ENCODE measurements at places on chromosomes 12 and 14.

DNA sequence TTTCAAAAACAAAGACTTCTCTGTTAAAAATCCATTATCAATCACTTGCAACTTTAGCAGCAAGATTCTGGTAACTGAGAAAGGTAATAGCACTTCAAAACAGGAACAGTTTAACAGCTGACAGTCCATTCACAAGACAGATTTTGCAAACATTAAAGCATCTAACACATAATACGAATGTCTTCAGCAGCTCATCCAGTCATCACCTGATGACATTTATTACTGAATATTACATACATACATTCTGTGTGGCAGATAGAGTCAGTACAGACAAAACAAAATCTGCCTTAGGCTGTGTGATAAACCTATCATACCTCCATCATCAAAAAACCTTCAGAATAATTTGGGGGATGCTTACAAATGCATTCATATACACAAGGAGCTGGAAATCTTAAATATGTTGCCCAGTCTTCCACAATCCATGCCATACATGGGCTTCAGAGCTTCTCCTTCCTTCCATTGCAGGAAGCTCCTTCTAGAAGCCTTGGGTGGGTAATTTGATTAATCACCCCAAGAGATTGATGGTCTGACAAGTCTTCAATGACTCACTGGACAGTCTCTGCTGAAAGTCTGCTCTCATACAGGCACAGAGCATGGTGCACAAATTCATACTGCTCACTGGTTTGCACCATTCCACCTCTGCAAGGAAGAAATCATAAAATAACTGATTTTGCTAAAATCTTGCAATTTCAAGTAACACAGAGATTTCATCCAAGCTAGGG, 1.6 kb upstream of the PTPRB start:
- DNase-seq, result no peak

DNA sequence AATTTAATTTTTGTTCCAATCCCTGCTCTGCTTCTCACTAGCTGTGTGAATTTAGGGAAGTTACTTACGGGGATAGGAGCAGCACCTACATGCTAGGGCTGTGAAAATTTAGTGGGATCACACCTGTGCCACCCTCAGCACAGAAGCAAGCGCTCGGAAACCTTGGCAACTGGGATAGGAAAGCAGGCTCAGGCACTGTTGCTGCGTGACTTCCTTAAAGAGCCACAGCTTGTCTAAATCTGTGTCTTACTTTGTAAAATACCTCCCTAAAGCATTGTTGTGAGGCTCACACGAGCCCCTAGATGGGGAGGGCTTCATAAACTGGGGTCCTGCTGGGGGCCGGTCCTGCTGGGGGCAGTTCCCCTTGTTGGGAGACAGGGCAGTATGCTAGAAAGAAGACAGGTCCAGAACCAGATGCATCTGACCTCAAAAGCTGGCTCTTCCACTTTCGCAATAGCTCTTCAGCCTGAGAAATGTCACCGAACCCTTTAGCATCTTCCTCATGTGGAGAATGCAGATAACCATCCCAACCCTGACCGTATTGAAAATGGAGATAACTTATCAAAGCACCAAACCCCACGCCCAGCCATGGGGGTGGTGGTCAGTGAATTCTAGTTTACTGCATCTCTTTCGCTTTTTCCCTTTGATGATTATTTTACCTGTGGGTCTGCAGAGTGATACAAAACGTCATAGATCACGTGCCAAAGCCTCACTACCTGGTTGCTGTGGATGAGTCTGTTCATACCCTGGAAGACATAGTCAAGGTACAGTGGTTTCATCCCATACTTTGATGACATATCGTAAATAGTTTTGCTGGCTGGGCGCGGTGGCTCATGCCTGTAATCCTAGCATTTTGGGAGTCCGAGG, 54.1 kb downstream of the AK7 start:
- no peak for DNase-seq

GRCh38 chr14:49194067-49194466, 392.1 kb downstream of the RPS29 start:
- DNase-seq, result no peak

- DNase-seq, result no peak
Measured at GRCh38 chr12:104263580-104264358, 39.8 kb upstream of the EID3 start.

- DNase-seq, result no peak
Measured at GRCh38 chr12:84166812-84167211, 745.8 kb downstream of the SLC6A15 start.

- DNase-seq, result no peak
Measured at GRCh38 chr14:31243860-31244259, 36.3 kb upstream of the HECTD1 start.

GRCh38 chr12:117152793-117153775, 37.2 kb downstream of the FBXO21 start:
- no peak for DNase-seq

DNA sequence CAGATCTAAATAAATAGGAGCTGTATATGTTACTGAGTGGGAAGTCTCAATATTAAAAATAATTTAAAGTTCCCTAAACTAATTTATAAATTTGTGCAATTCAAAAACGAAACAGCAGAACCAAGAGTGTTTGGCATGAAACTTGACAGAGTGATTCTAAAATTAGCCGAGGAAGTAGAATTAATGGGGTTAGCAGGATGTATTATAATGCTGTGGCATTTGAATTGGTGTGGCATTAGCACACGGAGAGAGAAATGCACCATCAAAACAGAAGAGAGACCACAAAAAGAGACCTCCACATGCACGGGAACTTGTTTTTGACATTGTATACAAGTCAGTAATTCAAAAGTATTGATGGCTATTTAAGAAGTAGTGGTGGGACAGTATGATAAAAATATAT, 366.0 kb upstream of the RGS6 start:
- no peak for DNase-seq

GRCh38 chr12:95470300-95470699, 3.7 kb upstream of the METAP2 start:
- no peak for DNase-seq

- DNase-seq, result no peak
Measured at GRCh38 chr12:82673698-82674097, 13.0 kb upstream of the TMTC2 start.

DNA sequence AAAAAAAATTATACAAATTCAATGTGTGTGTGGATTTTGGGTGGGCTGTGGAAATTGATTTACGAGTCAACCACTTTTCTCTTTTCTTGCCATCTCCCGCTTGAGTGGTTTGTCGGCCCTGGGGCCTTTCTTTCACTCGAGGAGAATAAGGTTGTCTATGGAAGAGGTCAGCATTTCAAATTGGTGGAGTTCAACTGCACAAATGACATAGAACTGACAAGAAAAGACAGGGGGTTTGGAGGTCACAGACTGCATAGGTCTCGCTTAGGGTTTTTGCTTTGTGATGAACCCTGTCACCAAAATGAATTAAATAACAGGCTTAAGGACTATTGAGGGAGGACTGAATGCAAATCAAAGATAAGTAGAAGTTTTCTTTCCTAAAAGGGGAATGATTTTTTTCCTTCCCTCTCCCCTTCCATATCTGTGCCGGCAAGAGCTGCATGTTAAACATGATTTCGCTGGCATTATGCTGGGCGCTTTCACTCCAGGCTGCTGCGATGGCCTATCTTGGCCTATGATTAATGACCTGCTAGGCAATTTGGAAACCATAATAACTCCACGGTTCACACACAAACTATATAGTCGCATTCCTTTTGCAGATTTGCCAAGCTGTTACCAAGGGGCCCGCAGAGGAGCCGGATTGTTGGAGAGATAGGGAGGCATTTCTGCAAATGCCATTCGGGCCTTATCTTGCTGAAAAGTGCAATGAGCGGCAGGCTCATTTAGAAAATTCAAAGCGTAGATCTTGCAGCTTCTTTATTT, 20.7 kb downstream of the ASCL1 start:
- no peak for DNase-seq

GRCh38 chr12:93419388-93420034, 22.2 kb downstream of the UBE2N start:
- no peak for DNase-seq

- no peak for DNase-seq
Measured at GRCh38 chr12:30796313-30796780, 41.6 kb upstream of the CAPRIN2 start.

DNA sequence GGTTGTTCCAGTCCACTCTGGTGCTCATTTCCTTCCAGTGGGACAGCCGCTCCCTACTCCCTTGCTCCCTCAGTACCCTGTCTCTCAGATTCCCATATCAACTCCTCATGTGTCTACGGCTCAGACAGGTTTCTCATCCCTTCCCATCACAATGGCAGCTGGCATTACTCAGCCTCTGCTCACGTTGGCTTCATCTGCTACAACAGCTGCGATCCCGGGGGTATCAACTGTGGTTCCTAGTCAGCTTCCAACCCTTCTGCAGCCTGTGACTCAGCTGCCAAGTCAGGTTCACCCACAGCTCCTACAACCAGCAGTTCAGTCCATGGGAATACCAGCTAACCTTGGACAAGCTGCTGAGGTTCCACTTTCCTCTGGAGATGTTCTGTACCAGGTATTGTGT, 69.9 kb downstream of the RAD52 start:
- DNase-seq, result no peak

DNA sequence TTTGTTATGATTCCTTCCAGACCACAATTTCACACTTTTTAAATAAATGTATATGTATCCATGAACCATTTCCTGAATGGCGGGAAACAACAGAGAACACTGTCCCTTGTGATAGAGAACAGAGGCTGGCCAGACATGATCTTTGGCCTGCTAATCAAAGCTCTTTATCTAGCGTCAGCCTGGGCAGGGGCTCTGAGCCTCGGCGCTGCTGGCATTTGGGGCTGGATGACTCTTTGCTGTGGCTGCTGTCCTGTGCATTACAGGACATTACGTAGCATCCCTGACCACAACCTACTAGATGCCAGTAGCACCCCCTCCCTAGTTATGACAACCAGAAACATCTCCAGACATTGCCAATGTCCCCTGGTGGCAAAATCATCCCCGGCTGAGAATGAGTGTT, 77.7 kb downstream of the DNAH10 start:
- DNase-seq, result no peak

GRCh38 chr12:12224240-12224940, 42.5 kb downstream of the LRP6 start:
- DNase-seq, result no peak

DNA sequence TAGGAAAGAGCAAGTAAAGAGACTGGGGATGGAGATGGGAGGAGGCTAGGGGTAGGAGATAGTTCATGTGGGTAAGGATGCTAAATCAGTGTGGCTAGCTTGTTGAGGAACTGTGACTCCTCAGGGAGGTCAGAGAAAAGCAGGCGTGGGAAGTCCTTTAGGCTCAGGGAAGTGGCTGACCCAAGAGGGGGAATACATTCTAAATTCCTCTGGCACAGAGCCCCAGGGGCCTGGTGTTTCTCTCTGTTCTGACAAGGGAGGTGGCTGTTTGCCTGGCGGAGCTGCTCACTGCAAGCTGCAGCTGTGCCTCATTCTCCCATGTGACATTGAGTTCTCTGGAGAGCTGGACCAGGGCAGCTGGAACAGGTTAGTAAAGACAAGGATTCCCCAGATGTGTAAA, 152.2 kb upstream of the SLC38A2 start:
- no peak for DNase-seq

DNA sequence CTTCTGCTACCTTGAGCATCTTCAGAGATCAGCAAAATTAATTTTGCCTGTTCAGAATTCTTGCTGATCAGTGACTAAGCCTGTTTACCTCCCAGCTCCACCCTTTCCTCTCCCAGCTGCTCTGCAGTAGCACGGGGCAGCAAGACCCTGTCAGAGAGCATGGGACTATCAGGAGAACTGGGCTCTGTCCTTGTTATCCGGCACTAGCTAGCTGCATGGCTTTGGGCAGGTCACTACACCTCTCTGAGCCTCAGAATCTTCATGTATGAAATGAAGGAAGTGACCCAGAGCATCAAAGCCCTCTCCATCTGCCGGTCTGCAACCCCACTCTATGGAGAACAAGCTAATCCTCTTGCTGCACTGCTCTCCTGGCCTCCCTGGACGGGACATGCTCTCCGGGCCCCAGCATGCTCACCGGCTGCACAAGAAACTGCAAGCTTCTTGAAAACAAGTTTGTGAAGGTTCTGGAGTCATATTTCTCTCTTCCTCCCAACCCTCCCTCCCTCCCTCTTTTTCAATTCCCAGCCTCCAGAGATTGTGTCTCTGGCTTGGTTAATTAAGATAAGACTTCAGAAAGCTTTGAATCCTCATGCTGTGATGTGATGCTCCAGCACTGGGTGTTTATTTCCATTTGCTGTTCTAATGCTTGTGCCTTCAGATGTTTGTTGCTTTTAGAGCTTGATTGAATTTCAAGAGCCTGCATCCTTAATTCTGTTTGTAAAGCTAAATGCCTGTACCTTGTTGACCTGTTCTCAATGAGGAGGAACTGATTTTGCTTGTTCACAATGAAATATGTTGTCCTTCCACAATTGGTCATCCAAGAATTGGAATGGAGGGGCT, 101.1 kb downstream of the CRACR2A start:
- no peak for DNase-seq

- no peak for DNase-seq
Measured at GRCh38 chr14:23249824-23250223, 12.1 kb downstream of the RNF212B start.

DNA sequence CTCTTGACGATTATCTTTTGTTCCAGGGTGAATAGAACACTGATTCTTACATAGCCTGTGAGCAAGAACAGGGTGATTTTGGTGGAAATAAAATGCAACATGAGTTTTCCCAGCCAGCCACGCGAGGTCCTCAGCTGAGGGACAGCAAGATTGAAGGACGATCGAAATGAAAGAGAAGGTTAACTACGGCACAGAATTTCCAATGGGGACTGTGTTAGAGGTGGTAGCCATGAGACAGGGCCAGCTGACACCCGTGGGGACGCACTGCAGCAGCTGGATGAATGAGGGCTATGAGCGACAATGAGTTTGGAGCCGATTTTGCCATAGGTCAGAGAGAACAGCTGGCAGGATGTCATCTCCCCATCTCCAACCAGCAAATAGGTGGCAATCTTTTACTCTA, 243.4 kb upstream of the PELI2 start:
- DNase-seq, result no peak

GRCh38 chr12:77047341-77048109, 17.8 kb downstream of the E2F7 start:
- DNase-seq, result no peak

GRCh38 chr12:70045036-70045435, 198.2 kb upstream of the CNOT2 start:
- DNase-seq, result no peak

DNA sequence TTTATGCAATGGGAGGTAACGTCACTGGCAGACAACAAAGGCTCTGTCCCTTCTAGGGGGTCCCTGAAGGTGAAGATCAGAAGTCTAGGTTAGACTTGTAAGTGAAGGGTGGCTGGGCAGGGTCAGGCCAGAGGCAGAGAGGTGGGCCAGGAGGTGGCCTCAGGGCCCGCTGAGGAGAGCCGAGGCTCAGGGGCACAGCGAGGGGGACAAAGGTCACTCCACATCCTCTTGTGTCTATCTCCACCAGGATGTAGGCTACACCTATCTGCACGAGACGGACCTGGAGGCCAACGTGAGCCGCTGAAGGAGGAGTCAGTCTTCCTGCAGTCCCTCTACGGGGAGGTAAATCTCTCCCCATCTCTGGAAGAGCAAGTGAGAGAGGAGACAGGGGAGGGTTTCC, 20.3 kb downstream of the KRT85 start:
- no peak for DNase-seq

DNA sequence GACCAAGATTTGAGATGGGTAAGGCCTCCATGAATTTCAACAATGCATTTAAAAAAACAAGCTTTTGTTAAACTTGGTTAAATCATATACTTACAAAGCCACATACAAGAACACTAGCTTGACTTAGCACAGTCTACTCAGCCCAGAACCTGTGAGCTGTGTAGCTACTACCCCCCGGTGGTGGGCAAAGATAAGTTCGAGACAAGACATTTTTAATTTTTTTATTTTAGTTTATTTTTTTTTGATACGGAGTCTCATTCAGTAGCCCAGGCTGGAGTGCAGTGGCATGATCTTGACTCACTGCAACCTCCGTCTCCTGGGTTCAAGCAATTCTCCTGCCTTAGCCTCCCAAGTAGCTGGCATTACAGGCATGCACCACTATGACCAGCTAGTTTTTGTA, 3.7 kb upstream of the NECAP1 start:
- DNase-seq, result peak; percentile 35
